Choroid plexus epithelial cell (primary cell): ENCODE measurements at places on chromosomes 1 and 21.

- no peak for DNase-seq
These were observed 168.7 kb upstream of the FMN2 start for GRCh38 chr1:239922778-239923522.

DNA sequence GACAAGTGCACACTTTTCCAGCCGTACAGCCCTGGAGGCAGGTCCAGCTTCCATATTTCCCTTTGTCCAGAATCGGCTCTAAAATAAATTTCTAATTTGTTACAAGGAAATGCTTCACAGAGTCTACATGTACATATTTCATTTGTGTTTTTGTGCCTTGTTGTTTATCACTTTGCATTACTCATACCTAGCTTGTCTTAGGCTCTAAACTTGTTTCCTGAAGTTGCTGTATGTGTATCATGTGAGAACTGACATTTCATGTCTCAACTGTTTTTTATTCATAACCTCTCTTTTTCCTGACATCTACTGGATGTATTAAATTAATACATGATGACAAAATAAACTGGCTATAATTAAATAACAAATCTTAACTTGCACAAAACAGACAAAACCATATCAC, 7.5 kb downstream of the CYYR1 start:
- no peak for DNase-seq

DNA sequence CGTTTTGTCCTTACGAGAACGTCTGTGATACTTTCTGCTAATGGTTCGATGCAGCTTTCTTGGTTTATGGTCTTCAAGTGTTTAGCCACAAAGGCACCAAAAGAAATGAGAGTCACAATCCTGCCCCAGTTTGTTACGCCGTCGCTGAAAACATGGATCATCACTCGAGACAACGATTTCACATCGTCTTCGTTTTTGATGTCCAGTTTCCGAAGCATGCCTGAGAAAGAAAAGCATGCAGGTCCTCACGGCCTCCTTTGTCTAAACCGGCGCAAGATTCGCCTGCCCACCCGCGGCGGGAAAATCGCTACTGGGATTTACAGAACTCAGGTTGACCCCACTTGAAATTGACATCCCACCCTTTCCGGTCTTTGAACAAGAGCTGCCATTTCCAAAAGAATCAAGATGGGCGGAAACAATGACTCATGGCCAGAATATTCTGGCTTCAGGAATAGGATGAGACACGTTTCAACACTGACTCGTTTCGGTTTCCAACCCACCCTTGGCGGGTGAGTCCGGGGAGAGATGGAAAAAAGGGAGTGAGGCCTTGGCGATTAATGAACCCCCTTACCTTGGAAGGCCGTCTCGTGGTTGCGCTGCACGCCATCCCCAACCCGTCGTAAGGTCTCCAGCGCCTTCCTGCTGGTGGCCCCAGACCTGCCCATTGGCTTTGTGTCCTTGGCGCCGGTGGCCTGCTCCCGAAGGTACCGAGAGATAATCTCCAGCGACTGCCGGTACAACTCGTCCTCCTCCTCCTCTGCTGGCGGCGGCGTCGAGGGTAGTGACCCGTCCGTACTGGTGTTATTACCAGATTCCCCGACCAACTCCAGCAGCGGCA, 919 bp downstream of the MCL1 start:
- peak; percentile 95 for DNase-seq

DNA sequence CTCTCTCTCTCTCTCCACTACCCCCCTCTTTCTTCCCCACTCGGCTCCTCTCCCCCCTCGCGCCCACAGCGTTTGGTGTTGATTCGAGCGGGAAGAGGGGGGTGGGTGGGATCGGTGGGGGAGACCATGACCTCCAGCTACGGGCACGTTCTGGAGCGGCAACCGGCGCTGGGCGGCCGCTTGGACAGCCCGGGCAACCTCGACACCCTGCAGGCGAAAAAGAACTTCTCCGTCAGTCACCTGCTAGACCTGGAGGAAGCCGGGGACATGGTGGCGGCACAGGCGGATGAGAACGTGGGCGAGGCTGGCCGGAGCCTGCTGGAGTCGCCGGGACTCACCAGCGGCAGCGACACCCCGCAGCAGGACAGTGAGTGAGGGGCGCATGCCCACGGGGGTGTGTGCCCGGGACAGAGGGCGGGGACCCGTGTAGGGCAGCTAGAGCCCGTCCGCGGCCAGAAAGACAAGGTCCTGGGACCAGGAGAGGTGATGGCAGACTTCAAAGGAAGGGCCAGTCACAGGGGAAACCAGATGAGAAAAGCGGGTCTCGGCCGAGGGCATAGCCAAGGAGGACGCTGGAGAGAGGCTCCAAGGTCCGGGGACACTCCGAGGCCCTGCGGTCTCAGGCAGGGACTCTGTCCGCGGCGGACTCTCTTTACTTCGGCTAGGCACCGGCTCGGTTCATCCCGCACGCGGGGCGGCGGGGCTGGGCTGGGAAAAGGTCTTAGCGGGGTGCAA, at the start of gene PRRX1:
Gene PRRX1 (plus strand): TSS at position 39 of the 735 bp plus-strand sequence. CDS start 88 bp downstream, at position 127.
- DNase-seq = no peak

DNA sequence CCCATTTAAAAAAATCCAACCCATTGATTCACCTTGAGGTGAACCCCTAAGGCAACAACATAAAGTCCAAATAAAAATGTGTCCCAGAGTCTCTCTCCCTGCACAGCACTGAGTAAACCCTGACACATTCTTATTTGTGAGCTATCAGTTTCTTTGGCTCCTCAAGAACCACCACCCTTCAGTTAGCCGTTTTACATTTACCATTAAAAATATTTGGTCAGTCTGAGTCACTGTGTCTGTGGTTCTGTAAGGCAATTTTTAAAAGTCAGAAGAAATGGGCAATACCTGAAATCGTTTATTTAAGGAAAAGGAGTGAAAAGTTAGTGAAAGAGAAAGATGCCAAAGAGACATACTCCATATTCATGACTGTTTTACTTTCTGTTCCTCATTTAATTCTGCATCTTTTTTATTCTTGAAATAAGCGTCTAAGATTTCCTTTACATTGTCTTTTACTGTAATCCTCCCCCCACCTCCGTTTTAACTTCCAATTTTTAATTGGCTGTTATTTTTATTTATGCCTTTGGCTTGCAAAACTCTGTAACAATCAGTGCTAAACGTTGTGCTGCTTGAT, 91.7 kb upstream of the IVNS1ABP start:
- DNase-seq = no peak

DNA sequence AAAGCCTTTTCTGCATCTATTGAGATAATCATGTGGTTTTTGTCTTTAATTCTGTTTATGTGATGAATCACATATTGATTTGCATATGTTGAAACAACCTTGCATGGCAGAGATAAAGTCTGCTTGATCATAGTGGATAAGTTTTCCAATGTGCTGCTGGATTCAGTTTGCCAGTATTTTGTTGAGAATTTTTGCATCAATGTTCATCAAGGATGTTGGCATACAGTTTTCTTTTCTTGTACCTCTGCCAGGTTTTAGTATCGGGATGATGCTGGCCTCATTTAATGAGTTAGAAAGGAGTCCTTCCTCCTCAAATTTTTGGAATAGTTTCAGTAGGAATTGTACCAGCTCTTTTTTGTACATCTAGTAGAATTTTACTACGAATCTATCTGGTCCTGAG, 55.0 kb downstream of the COL24A1 start:
- no peak for DNase-seq

GRCh38 chr1:99005537-99005942, 879 bp upstream of the PLPPR5 start:
- DNase-seq = peak; percentile 9
